ENCODE measurements at places on chromosomes 7 and 10. TPM values are rescaled to one million over a fixed set of nuclear protein-coding genes. Genes with fewer than 3 reads are reported as not detected.

The CNNM1 gene
- 26.9 TPM for total RNA-seq

The WEE2 gene
- not detected for total RNA-seq

The SEMA3E gene
- 1.8 TPM for total RNA-seq

The COL28A1 gene
- total RNA-seq: 0.98 TPM

The GIMAP6 gene
- not detected for total RNA-seq

The SPDYE3 gene
- not detected for total RNA-seq

The PON3 gene
- 38.1 TPM for total RNA-seq

The GPER1 gene
- total RNA-seq: 1.0 TPM

All from A549 treated with Mapracorat at 1 μM for 4 hours (cell line).